Cardiac atrium fibroblast (primary cell): ENCODE measurements at places on chromosomes 4 and X. TPM values are rescaled to one million over a fixed set of nuclear protein-coding genes. Genes with fewer than 3 reads are reported as not detected.

The PABPC5 gene
- total RNA-seq, result 1.6 and 3.6 TPM in 2 replicates

The REST gene
- total RNA-seq, result 21.5 and 24.6 TPM in 2 replicates

The FGF5 gene
- total RNA-seq, result under 0.01 and 0.32 TPM in 2 replicates

The F8A3 gene
- total RNA-seq, result 9.4 and 11.0 TPM in 2 replicates

The PIN4 gene
- total RNA-seq, result 4.9 and 6.1 TPM in 2 replicates
